ENCODE measurements at places on chromosomes 11 and 22. TPM values are rescaled to one million over a fixed set of nuclear protein-coding genes. Genes with fewer than 3 reads are reported as not detected.
A peak's percentile ranks its signal among the peaks of the same experiment; 100 is the strongest.

DNA sequence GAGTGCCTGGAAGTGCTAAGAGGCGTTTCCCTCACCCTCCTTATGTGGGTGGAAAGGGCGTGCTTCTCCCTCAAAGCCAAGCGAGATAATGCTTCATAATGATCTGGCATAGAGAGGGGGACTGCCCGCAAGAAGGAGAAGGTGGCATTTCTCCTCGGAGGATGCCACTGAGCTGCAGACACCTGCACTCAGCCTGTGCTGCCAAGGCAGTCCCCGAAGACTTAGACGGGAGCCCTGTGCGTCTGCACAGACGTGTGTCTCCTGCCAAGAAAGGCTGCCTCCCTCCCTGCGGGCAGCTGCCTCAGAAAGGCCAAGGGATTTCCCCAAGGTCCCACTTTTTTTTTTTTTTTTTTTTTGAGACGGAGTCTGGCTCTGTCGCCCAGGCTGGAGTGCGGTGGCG, 48.1 kb upstream of the SPATA19 start:
- DNase-seq = no peak

GRCh38 chr11:84241343-84242131, 955.4 kb upstream of the CCDC90B start:
- no peak for DNase-seq

DNA sequence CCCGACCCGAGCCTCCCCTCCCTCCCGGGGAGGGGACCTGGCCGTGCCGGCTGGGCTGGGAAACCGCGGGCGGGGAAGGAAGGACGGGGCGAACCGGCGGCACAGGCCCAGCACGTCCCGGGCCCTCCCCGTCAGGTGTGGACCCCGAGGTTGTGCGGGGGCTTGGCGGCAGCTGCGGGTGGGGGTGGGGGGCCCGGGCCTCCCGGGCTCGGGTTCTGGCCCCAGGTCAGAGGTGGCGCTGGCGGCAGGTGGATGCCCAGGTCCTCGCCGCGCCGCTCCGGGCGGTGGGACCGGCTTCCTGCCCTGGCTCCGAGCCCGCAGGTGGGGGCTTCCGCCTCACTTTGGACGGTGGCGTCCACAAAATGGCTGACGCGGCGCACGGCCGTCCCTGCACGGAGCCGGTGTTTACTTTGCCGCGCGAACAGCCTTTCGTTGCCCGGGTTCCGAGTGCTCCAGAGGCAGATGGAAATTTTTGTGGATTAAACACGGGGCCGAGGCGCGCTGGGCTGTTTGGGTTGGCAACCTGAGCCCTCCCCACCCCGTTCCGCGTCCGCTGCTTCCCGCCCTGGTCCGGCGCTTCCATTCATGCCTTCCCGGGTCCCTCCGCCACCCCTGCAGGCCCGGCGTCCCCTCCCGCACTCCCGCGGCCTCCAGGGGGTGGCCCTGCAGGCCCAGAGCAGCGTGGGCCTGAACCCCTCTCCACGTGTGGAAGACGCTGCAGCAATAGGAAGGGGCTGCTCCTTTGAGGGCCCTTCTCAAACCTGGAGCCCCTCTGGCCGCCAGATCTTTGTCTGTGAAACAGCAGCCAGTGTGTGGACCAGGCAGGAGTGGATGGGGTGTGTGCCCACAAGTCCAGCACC, 92.0 kb upstream of the KCNQ1OT1 start:
- DNase-seq = no peak

PKDREJ gene
- total RNA-seq = not detected

- peak; percentile 71 for DNase-seq
Observed at GRCh38 chr22:19986410-19987341, 29.9 kb downstream of the ARVCF start.

C22orf42 gene
- not detected for total RNA-seq

DNA sequence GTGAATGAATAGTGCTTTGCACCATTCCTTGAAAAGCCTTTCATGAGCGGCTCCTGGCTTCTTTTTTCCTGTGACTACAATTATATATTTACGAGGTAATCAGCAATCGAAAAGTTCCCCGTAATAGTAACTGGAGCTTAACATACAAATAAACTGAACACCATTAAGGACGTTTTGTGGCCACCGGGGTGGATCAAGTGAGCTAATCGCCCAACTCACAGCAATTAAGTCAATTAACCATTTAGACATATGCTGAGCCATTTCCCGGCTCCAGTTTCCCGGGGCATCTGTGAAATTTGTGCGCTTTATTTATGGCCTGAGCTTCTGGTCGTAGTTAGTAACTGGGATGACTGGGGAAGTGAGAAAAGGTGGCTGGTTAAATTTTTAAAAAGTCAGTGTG, 465.2 kb downstream of the MIAT start:
- DNase-seq = no peak

- DNase-seq = no peak
Observed at GRCh38 chr11:33802194-33802950, 28.1 kb upstream of the FBXO3 start.

- no peak for DNase-seq
Observed at GRCh38 chr11:34909415-34909814, 6.8 kb downstream of the APIP start.

DNA sequence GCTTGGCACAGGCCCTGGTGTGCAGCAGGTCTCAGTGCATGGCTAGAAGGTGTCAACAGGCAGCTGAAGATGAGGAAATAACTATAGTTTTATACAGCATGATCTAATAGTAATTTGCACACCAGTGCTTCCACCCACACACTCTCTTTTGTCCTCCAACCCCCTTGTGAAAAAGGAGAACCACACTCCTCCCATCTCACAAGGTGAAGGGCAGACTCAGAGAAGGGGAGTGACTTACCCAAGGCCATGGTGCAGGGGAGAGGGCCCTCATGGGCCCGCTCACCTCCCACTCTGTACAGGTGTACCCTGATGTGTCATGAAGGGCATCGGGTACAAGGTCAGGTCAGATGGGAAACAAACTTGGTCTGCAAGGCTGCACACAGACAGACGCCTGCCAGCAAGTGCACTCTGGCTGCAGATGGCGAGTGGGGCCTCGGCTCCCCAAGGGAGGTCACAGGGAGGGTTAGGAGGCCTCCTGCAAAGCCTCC, 53.4 kb downstream of the DGCR2 start:
- DNase-seq = no peak

GRCh38 chr22:26276529-26277160, 107.4 kb downstream of the SEZ6L start:
- no peak for DNase-seq

RBMXL2 gene
- total RNA-seq = not detected

GRCh38 chr22:45251825-45252224, 11.1 kb upstream of the KIAA0930 start:
- DNase-seq = no peak

- DNase-seq = no peak
Observed at GRCh38 chr11:111936040-111936540, 1.1 kb upstream of the DIXDC1 start.

GRCh38 chr11:69671734-69672465, 3.3 kb downstream of the LTO1 start:
- no peak for DNase-seq

PICK1 gene
- 11.4 TPM for total RNA-seq

- DNase-seq = no peak
Observed at GRCh38 chr11:44029977-44030911, 17.5 kb upstream of the ACCSL start.

DNA sequence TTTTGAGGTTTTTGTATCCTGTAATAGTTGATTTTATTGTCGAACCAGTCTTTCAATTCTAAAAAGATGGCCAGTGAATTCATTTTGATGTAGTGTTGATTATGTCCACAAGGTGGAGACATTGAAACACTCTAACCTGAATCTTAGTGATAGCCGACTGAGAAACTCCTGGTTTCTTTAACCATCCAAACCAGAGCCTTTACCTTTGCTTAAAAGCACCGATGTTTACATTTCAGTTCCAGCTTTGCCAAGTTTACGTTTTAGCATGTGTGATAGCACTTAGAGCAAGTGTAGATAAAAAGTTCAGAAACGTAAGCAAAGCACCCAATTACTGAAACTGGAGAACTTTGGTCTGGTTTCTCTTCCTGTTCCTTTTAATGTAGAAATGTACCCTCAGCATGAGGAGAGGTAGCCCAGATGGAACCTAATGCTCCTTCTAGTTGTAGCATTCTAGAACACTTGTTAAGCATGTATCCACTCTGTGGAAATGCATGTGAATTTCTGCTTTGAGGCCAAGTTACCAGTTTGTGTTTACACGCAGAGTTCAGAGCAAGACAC, 208.6 kb downstream of the DBX1 start:
- DNase-seq = no peak

OR4A16 gene
- total RNA-seq = not detected

DNA sequence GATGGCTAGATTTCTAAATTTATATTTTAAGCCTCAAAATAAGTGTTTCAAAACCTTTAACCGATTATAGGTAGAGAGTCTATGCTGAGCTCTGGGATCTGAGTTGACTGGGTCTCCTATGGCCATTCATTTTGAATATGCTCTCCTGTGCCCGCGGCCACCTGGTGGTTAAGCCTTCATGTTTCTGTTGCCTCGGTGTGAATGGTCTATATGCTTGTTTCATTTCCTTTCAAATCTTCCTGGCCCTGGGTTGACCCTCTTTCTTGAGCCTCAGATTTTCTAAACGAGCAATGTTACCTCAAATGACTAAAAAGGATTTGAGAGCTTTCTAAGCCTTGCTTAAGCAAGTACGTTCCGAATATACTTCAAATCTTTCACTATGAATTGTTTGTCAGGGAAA, 789.4 kb upstream of the KIRREL3 start:
- no peak for DNase-seq

SMTNL1 gene
- not detected for total RNA-seq

DBX1 gene
- not detected for total RNA-seq

IL10RA gene
- total RNA-seq = 291 TPM

- no peak for DNase-seq
Observed at GRCh38 chr11:96394773-96395172, 5.0 kb downstream of the JRKL start.

DNA sequence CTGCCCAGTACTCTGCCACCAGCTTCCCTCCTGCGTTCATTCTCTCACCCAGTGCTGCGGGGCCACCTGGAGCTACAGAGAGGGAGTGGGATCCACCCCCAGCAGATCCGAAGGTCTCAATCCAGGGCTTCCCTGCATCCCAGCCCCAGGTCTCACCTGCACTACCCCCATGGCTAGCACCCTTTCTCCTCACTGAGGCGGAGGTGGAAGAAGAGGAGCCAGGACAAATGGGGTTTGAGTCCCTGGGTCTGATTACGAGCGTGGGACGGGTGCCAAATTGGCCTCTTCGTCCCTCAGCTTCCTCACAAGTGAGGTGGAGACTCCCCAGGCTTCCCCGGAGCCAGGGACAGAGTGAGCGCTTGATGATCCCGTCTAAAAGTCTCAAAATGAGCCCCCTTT, 64.2 kb downstream of the NFAM1 start:
- no peak for DNase-seq

Data from activated CD4-positive, alpha-beta memory T cell treated with anti-CD3 and anti-CD28 coated beads, Interleukin-2, amount 10 ng/mL, durations not matched to agents 7 days and 5 days (primary cell).